ENCODE measurements at places on chromosomes 2 and 18.

DNA sequence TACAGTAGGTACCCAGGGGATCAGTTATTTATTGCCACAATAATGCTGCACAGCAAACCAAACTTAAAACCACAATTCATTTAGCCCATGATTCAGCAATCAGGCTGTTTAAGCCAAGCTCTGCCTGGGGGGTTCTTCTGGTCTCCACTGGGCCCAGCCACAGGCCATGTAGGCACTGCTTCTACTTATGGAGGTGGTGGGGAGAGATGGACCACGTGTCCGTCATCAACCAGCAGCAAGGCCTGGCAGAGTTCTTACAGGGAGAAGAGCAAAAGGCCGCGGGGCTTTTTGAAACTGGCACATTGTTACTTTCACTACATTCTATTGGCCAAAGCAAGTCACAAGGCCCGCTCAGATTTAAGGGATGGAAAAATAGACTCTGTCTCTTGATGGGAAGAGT is 76.3 kb upstream of the DAPL1 start:
- no peak for DNase-seq

- DNase-seq: no peak
Observed at GRCh38 chr2:108982259-108982679, 6.8 kb downstream of the EDAR start.

DNA sequence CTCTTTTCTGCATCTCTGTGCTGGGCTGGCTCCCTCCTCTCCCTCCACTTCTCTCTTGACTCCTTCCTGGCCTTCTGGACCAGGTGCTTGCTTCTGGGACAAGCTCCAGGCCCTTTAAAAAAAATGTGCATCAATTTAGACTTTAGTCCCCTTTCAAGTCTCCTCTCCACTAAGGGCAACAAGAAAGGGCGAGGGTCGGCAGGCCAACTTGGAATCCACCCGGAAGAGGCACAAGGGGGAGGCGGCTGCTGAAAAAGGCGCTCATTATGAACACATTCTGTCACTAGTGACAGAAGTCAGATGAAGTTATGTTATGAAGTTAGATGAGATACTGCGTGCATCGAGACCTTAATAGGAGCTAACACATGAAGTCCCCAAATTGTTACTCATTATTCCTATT is 13.6 kb upstream of the RHOB start:
- DNase-seq: no peak

DNA sequence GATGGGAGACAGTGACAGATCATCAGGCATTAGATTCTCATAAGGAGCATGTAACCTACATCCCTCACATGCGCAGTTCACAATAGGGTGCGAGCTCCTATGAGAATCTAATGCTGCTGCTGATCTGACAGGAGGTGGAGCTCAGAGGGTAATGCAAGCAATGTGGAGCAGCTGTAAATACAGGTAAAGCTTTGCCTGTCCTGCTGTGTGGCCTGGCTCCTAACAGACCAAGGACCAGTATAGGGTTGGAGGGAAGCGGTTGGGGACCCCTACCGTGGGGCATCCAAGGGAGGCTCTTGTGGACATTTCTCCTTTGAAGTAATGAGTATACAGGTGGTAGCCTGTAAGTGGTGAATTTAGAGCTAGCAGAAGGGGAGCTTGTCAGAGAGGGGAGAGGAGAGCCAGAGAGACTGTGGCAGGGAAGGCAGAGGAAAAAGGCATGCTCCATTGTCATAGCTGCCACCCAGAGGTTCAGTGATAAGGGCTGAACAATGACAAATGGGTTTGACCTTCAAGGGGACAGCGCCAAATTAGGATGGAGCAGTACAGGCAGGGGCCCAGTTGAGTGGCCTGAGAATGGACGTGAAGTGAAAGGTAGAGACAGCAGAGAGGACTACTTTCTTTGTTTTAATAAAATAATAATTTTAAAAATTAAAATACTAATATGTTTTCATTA is 15.2 kb upstream of the TMBIM1 start:
- DNase-seq: no peak

GRCh38 chr18:7592305-7593071 is 25.4 kb downstream of the PTPRM start:
- DNase-seq: no peak

DNA sequence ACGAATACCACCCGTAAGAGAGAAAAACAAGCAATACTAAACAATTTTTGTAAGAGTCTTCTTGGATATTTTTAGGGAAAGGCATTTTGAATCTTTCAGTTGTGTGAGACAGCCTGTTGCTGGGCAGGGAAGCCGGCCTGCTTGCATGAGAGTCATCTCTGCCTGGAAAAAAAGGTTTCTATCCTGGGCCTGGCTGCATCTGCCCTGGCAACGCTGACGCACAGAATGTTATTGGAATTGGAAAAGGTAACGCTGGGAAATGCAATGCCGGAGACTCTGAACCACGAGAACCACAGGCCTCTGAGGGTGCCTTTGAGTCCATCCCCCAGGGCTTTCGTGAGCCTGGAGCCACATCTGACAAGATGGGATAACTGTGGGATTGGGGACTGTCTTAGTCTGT is 17.9 kb upstream of the NPAS2 start:
- DNase-seq: no peak

DNA sequence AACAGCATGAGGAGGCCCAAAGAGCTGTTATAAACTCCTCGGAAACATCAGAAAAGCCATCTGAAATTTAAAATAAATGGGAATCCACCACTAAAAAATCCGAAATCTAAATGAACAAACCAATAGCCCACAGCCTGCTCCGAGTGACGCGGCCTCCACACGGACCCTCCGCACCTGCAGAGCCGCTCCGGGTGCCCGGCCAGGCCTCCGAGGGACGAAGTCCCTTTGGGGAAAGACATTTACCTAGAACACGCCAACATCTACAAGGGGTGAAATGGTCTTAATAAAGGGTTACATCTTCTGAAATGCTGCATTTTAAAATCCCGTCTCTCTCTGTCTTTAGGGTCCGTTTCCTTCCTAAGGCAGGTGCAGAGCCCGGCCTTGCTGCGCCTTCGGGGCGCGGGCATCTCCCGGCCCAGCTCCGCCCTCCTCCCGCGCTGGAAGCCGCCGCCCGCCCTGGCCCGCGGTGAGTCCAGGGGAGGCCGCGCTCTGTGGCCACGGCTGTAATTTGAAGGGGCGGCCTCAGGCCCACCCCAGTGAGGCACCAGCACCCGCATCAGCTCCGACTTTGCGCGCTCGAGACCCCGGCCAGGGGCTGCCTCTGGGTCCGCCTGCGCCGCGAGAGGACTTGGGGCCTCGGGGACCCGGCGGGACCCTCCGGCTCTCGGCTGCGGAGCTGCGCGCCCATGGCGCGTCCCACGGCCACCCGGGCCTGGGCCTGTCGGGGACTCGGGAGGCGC is 42.3 kb upstream of the CTDP1 start:
- DNase-seq: no peak

DNA sequence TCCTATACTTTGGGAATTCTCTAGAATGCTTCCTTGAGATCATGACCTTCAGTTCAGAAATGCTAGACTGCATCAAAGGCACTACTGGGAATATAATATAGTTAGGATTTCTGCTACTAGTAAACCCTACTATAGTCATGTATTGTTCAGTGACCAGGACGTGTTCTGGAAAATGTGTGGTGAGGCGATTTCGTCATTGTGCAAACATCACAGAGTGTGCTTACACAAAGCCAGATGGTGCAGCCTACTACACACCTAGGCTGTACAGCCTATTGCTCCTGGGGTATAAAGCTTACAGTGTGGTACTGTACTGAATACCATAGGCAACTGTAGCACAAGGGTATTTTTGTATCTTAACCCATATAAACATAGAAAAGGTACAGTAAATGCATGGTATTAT is 13.0 kb downstream of the CXCR4 start:
- no peak for DNase-seq
